ENCODE measurements at places on chromosomes 16 and 17.

- no peak for ATAC-seq
Measured at GRCh38 chr17:46869975-46870803, 18.8 kb downstream of the WNT9B start.

GRCh38 chr16:22668318-22668717 lies 145.6 kb upstream of the HS3ST2 start:
- ATAC-seq, result no peak

- no peak for ATAC-seq
Measured at GRCh38 chr16:5205361-5206040, 107.9 kb upstream of the EEF2KMT start.

- ATAC-seq, result no peak
Measured at GRCh38 chr16:50668368-50669008, 12.6 kb downstream of the SNX20 start.

- no peak for ATAC-seq
Measured at GRCh38 chr17:30232824-30233427, 2.6 kb downstream of the SLC6A4 start.

- peak; percentile 63 for ATAC-seq
Measured at GRCh38 chr16:728131-728889, 1.4 kb downstream of the HAGHL start.

DNA sequence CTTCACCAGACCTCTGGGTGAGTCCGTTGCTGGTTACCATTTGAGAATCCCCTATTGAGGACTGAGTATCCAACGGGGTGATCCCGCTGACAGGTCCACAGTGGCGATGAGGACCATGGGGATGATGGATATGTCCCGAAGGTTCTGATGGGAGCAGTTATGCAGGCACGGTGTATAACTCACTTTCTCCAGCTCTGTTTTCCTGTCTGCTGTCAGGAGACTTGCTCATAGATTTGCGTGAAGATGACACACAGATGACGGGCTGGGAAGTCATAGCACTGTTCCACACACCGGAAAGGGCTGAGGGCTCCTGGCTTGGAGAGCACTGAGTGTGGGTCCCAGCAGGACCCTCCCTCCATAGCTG lies 22.2 kb upstream of the ADCY7 start:
- ATAC-seq, result no peak

DNA sequence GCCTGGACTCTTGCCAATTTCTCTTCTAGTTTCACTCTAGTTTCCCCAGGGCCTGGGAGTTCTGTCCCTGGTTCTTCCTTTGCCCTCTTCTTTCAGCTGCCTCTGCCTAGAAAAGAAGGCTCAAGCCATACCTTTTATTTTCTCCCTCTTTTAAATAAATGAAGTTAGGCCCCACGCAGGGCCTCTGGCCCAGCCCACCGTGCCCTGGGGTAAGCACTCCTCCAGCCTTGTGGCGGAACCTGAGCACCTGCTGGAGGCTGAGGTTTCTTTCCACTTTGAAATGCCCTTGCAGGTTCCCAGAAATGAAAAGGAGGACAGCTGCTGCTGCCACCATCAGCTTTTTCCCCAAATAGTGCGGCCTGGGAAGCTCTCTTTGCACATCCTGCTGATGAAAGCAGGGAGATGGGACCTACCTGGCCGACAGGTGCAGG lies 139.4 kb downstream of the CCDC182 start:
- ATAC-seq, result no peak

DNA sequence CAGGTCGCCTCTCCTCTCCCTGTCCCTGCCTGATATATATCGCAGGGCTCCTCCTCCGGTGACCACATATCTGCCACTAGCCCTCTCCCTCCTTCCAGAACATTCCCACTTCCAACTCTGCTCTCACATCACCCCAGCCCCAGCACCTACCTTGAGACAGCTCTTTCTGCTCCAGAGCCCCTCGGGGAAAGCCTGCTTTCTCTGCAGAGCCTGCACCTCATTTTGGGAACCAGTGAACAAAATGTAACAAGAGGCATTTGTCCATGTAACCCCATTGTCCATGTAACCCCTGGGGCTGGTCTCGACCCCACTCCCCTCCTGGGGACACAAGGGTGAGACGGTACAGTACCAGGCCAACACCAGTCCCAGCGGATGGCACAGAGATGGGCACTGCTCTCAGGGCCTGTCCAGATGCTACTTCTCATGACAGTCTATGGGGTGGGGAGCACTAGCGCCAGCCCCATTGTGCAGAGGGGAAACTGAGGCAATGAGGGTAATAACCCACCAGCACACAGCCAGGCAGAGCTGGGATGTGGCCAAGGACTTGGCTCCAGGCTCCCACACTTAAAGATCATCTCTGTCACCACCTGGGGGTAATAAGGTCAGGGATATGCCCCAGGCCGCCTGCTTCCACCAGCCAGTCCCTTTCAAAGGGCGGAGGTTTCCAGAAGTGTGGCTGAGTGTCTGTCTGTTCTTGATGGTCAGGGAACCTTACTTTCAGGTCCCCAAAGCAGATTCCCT lies 42.9 kb downstream of the TBC1D16 start:
- no peak for ATAC-seq

- ATAC-seq, result no peak
Measured at GRCh38 chr16:66903544-66904427, 14.9 kb downstream of the CDH16 start.

- ATAC-seq, result no peak
Measured at GRCh38 chr16:13052431-13052830, 151.0 kb downstream of the SHISA9 start.

DNA sequence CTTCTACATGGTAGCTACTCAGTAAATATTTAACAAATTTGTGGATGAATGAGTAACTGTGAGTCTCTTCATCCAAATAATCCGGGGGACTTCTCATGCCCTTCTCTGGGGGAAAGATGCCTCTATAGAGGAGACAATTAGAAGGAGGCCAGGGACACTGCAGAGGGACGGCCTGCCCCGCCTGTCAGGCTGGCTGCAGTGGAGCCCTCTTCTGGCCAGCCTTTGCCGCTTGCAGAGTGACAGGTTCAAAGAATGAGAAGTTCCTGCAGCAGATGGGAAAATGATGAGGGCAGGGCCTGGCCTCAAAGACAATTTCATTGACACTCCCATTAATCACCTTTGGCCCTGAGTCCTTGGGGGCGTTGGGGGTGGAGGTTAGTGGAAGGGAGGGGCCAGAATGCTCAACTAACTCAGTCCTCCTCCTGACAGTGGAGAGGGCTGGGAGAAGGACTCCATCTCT lies 339.0 kb downstream of the MAF start:
- no peak for ATAC-seq

DNA sequence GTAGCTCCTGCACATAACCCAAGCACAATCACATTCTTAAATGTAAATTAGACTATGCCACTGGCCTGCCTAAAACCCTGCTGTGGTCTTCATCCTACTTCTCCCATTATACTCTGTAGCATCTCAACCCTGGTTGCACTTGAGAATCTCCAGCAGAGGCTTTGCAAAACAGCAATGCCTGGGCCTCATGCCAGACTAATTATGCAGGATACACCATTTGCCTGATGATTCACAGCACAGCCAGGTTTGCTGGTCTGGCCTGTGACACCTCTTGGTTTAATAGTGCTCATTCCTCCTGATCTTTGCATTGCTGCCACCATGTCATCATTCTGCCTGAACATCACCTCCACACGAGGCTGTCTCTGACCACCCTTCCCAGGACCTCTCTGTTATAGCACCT lies 491.9 kb upstream of the TOM1L1 start:
- ATAC-seq, result no peak

DNA sequence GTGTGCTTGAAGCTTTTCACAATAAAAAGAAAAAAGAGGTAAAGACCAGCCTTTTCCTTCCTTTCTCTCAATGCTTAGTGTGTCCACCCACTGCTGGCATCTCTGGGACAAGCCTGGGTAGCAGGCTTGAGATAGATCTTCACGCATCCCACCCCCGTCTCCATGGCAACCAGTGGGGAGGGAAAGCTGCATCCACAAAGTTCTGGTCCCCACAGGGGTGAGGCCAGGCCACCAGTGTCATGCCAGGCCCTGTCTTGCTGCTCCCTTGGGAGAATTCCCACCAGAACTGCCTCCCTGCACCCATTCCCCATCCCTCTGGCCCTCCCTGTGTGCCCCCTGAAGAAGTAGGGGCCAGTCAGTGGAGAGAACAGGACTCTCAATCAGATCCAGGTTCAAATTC lies 259.9 kb downstream of the MRTFB start:
- no peak for ATAC-seq

- ATAC-seq, result no peak
Measured at GRCh38 chr17:62715882-62716390, 88.5 kb downstream of the MRC2 start.

- ATAC-seq, result no peak
Measured at GRCh38 chr17:36128411-36128978, 24.9 kb downstream of the CCL4 start.

- ATAC-seq, result no peak
Measured at GRCh38 chr16:66551788-66552285, 539 bp upstream of the CKLF start.

DNA sequence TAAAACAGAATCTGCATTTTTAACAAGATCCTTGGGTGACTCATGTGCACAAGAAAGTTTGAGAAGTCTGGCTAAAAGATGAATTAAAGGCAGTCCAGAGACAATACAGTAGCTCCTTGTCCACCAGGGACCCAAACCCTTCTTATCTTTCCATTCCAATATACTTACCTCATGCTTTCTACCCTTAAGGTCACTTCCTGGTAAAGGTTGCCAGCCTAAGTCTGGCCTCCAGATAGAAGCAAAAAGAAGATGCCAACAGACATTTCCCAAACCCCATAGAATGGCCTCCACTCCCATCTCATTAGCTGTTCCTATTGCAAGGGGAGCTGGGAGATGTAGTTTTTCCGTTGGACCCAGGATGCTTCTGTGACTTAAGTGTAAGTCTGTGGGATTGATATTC lies 101.4 kb upstream of the XYLT1 start:
- ATAC-seq, result no peak

DNA sequence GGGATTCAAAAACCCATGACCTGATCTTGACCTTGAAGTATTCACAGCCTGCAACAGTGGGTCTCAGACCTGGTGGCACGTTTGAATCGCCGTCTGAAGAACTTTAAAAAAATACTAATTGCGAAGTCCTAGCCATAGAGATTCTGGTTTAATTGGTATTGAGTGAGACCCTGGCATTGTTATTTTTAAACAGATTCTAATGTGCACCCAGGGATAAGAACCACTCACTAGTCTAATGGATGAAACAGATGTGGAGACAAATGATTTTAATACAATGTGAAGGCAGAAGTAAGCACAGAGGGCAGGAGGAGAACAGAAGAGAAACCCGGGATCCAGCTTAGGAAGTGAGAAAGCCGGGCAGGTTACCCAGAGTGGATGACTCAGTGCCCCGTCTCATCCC lies 21.2 kb downstream of the TMEM98 start:
- ATAC-seq, result no peak

DNA sequence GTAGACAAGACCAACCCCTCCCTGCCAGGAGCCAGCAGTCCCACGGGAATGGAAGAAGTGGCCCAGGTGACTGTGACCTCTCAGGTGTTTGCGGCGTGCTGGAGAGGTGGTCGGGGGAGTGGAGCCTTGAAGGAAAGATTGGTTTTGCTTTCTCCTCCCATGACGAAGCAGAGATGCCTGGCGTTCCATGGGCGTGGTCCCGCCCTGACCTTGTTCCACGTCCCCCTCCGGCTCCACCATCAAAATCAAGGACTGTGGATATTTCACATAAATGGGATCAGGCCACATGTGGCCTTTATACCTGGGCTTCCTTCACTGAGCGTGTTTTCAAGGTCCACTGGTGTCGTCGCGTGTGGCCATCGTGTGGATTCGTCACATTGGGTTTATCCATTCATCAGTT lies 270.6 kb upstream of the TNRC6C start:
- ATAC-seq, result no peak

GRCh38 chr17:794876-795275 lies 12.7 kb downstream of the MRM3 start:
- peak; percentile 68 for ATAC-seq

GRCh38 chr17:49681106-49681979 lies 3.4 kb upstream of the SPOP start:
- no peak for ATAC-seq

DNA sequence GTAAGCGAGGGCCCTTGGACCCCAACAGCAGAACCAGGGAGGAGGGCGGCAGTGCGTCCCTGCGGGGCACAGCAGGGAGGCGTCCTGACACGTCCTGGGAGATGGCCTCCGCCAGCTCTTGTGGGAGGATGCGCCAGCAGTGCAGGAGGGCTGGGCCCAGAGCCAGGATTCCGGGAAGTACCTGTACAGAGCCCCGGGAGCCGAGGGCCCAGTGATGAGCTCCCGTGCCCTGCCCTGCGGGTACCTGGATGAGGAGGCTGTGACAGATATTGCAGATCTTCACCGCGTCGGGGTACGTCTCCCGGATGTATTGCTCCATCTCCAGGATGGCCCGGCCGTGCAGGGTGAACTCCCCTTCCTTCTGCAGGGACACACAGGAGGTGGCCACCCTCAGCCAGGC lies 23.1 kb downstream of the KDM8 start:
- ATAC-seq, result no peak

DNA sequence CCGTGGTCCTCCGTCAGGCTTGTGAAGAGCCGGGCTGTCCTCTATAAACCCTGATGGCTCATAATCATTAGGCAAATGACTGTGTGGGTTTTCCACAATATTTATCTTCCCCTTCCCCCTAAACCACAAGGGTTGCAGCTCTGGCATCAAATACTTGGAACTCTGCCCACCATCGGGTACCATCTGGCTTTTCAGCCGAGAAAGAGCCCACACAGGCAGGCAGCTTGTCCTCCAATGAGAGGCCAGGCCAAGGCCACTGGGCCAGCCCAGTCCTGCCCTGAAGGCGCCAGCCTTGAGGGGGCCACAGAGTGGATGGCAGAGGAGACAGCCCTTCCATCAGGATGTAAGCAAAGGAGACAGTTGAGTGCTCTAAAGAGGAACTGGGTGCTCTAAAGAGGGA lies 31.8 kb upstream of the NAT9 start:
- peak; percentile 38 for ATAC-seq

- no peak for ATAC-seq
Measured at GRCh38 chr16:14444979-14445810, 184.9 kb downstream of the PARN start.

DNA sequence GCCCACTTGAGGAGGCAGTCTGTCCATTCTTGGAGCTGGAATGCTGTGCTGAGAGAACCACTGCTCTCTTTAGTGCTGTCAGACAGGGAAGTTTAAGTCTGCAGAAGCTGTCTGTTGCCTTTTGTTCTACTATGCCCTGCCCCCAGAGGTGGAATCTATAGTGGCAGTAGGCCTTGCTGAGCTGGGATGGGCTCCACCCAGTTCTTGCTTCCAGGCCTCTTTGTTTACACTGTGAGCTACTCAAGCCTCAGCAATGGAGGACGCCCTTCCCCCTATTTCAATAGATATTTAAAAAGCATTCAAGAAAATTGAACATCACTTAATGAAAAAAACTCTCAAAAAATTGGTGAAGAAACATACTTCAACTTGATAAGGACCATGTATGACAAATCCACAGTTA lies 313.5 kb downstream of the PHKB start:
- no peak for ATAC-seq

- ATAC-seq, result no peak
Measured at GRCh38 chr16:13634253-13634652, 285.7 kb upstream of the ERCC4 start.

GRCh38 chr16:89338863-89339262 lies 121.4 kb downstream of the ZNF778 start:
- ATAC-seq, result no peak

- ATAC-seq, result no peak
Measured at GRCh38 chr16:48659940-48660339, 50.0 kb upstream of the N4BP1 start.
